ENCODE measurements at places on chromosomes 13 and 19.

DNA sequence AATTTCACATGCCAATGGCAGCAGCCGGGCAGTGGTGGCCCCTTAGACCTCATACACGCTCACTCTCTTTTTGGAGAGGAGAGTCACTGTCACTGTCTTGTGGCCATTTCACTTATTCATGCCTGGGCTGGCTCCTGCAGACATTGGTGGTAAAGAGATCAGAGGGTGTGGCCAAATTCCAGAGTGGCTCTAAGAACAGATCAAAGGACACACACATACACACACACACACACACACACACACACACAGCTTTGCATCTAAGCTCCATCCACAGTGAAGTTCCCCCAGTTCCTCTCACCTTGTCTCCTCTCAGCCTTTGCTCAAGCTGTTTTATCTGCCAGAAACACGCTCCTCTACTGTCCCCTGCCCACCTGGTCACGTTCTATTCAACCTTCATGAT is 46.5 kb upstream of the KPNA3 start:
- DNase-seq, result no peak

GRCh38 chr13:22040810-22041364 is 370.0 kb downstream of the FGF9 start:
- DNase-seq, result no peak

DNA sequence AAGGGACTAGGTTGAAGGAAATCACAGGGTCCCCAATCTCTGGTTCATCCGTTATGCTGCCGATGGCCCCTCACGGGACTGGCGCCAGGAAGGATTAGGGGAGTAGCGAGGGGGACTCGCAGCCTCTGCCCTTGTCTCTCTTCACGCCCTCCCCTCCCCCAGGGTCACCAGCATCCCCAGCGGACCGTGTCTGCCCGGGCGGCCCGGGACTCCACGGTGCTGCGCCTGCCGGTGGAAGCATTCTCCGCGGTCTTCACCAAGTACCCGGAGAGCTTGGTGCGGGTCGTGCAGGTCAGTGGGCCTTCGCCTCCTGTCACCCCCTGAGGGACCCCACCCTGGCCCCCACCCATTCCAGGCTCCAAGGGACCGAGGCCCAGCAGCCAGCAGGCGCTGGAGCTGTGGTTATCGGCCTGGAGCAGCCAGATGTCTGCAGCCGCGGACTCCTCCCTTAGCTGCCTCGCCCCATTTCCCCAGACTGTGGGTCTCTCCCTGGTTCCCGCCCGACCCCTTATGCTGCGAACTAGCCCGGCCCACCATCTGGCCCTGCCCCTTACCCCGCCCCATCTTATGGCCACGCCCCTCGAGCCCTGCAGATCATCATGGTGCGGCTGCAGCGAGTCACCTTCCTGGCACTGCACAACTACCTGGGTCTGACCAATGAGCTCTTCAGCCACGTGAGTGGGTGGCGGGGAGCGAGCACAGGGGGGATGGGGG is 5.4 kb downstream of the PNPLA6 start:
- DNase-seq, result no peak

GRCh38 chr13:107457686-107458085 is 757.6 kb downstream of the LIG4 start:
- no peak for DNase-seq

- no peak for DNase-seq
Measured at GRCh38 chr13:97851269-97851668, 102.2 kb upstream of the IPO5 start.

DNA sequence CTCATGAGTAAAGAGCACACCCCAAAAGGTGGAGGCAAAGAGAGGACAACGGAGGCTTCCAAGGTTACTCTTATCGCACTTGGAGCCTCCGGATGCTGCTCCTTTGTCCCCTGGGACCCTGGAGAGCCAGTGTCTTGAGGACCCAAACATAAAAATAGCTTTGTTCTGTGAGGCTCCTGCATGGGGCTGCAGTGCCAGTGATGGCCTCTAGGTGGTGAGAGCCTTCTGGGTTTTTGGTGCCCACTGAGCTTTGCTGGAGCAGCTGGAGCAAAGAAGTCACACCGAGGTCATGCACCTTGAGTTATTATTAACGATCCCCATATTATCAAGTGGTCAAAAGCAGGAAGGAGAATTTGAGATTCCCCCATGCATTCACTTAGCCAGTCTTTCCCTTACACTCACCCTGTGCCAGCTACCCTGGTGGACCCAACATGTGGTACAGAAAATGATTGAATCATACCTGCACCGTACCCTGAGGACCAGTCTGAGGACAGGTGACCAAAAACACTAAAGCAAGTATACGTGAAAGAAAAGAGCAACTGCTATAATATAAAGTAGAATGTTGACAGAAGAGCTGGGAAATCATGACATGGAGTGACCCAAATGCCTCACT is 41.5 kb downstream of the ZNF682 start:
- DNase-seq, result peak; percentile 18

GRCh38 chr19:13022859-13023636 is 27.8 kb downstream of the NFIX start:
- no peak for DNase-seq

- no peak for DNase-seq
Measured at GRCh38 chr13:106602178-106602577, 34.2 kb upstream of the ARGLU1 start.

Measured in stimulated activated CD4-positive, alpha-beta T cell treated with anti-CD3 and anti-CD28 coated beads, Interleukin-1b, Interleukin-23, amount 100 ng/mL, for 4 hours (primary cell).